ENCODE measurements at places on chromosomes 1 and 21.
A peak's percentile ranks its signal among the peaks of the same experiment; 100 is the strongest.

DNA sequence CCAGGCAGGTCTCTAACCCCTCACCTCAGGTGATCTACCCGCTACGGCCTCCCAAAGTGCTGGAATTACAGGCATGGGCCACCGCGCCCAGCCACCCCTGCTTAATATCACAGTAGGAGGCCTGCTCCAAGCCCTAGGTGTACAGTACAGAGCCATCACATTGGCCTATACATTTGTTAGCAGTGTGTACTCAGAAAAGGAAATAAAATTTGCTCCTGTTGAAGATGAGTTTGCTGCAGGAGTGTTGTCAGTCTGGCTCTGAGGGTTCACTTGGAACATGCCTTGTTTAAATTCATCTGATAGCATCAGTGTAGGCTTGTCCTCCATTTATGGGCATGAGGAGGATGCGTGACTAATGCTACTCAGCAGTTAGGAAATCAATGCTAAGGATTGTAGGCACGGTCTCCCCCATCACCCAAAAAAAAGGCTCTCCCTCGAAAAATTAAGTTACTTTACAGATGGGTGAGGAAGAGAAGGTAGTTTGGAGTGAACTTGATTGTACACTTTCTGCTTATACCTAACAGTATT lies 4.6 kb upstream of the ENAH start:
- DNase-seq: peak; percentile 80

DNA sequence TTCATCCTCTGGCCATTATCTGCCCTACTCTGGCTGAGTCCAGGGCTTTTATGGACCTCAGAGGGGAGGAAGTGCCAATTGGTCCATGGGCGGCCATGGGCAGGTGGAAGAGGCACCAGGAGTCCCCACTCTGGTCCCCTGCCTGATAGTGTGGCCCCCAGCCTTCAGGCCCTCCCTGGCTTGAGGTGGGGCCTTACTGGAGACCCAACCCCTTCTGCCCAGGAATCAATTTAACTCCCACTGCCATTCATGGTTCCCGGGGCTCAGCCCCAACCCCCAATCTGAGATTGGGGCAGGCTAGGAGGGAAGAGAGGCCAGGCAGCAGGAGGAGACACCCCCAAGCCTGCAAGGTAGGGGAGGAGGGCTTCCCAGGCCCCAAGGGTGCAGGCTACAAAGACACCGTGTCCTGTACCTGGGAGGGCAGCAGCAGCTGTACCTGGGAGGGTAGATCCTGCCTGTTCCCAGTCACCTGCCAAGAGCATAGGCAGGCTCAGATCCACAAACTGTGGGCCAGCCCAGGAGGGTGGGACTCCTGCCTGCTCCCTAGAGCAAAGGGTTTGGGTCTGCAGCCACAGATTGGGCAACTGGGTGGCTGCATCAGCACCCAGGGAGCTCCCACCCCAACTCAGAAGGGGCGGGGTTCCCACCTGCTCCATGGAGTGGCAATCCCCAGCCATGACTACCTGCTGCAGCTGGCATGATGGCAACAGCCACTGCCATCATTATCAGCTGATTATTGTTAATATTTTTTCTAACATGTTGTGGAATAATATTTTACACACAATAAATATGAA lies 1044.1 kb upstream of the B3GALT2 start:
- no peak for DNase-seq

DNA sequence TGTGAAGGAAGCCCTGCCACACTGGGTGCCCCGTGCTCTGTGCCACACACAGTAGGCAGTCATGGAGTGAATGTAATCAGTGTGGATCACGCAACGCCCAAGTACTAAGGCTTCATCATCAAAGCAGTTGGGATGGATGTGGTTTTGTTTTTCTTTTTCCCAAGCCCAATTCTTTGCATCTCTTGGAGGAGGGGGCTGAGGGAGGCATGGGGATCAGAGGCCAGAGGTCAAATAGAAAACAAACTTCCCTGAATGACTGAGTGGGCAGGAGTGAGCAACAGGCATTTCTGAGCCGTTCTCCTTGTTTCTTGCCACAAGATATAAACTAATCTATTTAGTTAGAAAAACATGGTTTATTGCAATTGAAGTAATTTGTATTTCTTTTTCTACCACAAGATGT lies 85.3 kb downstream of the TRABD2B start:
- no peak for DNase-seq

DNA sequence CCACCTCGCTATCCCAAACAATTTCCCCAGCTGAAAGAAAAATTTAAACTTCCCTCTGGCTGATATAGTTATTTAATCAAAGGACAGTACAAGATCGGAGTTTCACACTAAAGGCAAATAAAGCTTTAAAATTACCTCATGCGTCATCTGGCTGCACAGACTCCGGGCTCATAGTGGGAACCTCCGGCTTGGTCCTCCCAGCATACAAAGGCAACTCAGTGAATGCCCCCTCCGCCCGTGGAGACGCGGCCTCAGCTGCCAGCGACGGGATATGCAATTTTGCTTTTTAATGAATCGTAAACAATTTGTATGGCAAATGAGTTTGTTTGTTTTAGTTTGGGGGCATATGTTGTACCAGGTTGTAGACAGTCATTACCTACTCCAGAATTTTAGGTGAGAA lies 214.6 kb upstream of the NFIA start:
- DNase-seq: no peak

DNA sequence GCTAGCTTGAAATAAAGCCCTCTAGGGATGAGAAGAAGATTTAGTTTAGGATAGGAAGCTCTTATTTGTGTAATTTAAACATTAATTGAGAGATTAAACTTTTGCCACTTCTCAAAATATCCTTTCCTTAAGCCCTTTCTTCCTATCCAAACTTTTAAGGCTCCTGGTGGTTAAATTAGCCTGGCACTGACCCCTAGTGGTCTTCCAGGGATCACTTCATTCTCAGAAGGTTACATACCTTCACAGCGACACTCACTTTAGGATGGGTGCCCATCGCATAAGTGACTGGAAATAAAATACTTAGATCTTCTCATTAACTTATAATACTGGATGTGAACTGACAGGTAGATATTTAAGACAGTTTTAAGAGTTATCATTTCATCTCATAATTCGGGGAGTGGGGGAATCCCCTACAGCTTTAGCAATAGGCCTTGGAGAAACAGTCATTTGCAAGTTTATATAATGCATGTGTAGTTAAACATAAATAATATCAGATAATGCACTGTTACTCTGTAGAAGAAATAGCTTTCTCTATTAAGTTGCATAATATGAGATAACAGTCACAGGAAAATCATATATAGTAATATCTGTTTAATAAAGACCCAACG lies 7.4 kb downstream of the LHX9 start:
- DNase-seq: peak; percentile 26

DNA sequence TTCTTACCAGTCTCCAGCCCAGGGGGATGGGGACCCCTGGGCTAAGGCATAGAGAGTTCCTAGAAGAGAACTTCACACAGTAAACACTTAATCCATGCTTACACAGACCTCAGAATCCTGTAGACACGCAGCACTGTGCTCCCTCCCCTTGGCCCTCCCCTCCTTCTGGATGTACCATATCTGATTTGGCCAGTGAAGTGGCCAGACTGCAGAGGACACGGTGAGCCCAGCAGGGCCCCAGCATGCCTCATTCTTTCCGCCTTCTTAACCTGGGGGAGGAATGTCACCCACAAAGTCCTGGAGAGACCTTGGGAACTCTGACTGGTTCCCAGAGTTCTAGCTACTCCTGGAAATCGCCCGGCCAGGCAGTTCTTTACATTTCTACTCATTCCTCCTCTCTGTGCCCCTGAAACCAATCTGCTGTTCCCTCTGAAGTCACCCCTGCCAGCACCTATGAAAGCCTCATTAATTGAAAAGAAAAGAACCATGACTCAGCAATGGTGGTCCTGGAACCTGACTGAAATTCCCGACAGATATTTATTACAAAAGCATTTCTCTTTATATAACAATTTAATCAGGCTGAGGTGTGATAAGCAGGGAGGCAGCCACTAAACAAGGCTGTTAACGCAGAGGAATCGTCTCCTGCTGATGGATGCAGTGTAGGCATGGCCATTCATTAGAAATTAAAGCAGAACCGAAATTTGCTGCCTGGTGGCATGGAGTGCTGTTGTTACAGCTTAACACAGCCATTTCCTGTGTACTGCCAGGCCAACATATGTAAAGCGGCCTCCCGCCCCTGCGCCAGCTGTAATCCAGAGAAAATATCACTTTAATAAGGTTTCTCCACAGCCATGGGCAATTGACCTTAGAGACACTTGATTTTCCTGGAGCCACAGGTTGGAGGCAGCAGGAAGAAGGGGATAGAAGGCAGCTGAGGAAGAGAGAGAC lies 74.6 kb upstream of the KCND3 start:
- DNase-seq: no peak

GRCh38 chr21:41148798-41149197 lies 19.2 kb upstream of the BACE2 start:
- no peak for DNase-seq

DNA sequence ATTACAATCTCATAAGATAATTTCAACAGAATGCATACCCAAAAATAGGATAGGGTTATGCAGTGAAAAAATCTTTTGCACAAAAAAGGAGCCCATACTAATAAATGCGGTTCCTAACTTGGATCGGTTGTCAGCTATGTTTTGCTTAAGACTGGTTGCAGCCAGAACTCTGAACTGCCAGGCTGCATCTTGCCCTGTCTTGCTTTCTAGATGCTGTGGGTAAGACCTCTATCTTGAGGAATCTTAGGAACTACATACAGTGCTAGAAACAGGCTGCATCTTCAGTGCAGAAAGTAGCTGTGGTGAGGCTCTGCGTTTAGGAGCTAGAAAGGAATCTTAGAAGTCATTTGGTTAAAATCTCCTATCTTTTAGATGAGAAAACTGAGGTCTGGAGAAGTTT lies 45.6 kb upstream of the PLA2G4A start:
- no peak for DNase-seq

GRCh38 chr1:247288341-247288740 lies 32.5 kb downstream of the VN1R5 start:
- DNase-seq: no peak
